ENCODE measurements at places on chromosomes 7 and 10.

GRCh38 chr10:29482591-29483431 lies 152.0 kb downstream of the SVIL start:
- no peak for DNase-seq

GRCh38 chr10:10490581-10490980 lies 527.1 kb upstream of the CELF2 start:
- no peak for DNase-seq

- no peak for DNase-seq
These were observed 143.8 kb downstream of the TES start for GRCh38 chr7:116354171-116354545.

GRCh38 chr10:17109046-17109445 lies 20.6 kb downstream of the CUBN start:
- DNase-seq = no peak

GRCh38 chr7:143272871-143273270 lies 9.6 kb downstream of the GSTK1 start:
- DNase-seq = no peak
